ENCODE measurements at places on chromosomes 11 and 22. TPM values are rescaled to one million over a fixed set of nuclear protein-coding genes. Genes with fewer than 3 reads are reported as not detected.

Gene NCR3LG1
- 13.6 TPM for total RNA-seq

Gene PKDREJ
- not detected for total RNA-seq

Gene CNIH2
- total RNA-seq = 1.6 TPM

Gene PYGM
- 0.09 TPM for total RNA-seq

Gene ANAPC15
- total RNA-seq = 52.2 TPM

Gene APLNR
- not detected for total RNA-seq

Gene MPZL3
- 17.7 TPM for total RNA-seq

Gene SPINDOC
- 21.4 TPM for total RNA-seq

- peak; percentile 11 for DNase-seq
- no peaks in the 10 kb centered on the region for H3K27me3 ChIP-seq
- peaks cover 41% of the 10 kb centered on the region for H3K4me1 ChIP-seq
- H3K36me3 ChIP-seq = peaks cover 5% of the 10 kb centered on the region
Measured at GRCh38 chr11:129145276-129145675, 46.8 kb downstream of the ARHGAP32 start.

GRCh38 chr11:5671831-5672230 is 13.0 kb downstream of the TRIM5 start:
- peak overlapping the region; percentile 61 for H3K27ac ChIP-seq
- H3K36me3 ChIP-seq = peaks cover 61% of the 10 kb centered on the region
- H3K4me1 ChIP-seq = no peaks in the 10 kb centered on the region
- H3K27me3 ChIP-seq = no peaks in the 10 kb centered on the region

GRCh38 chr11:127965939-127966668 is 621.3 kb downstream of the ETS1 start:
- no peaks in the 10 kb centered on the region for H3K27me3 ChIP-seq
- H3K4me3 ChIP-seq = no peak overlapping the region
- peaks cover 14% of the 10 kb centered on the region for H3K4me1 ChIP-seq
- no peak for DNase-seq

GRCh38 chr11:67351275-67352005 is 1.9 kb downstream of the POLD4 start:
- H3K27ac ChIP-seq = peak overlapping the region; percentile 23
- H3K4me3 ChIP-seq = peak overlapping the region; percentile 85
- DNase-seq = peak; percentile 80
- H3K27me3 ChIP-seq = no peaks in the 10 kb centered on the region
- peaks cover 12% of the 10 kb centered on the region for H3K36me3 ChIP-seq
- peaks cover 49% of the 10 kb centered on the region for H3K4me1 ChIP-seq

GRCh38 chr11:78914503-78914902 is 339.8 kb upstream of the NARS2 start:
- H3K36me3 ChIP-seq = no peaks in the 10 kb centered on the region
- H3K4me1 ChIP-seq = no peaks in the 10 kb centered on the region
- H3K4me3 ChIP-seq = no peak overlapping the region
- no peaks in the 10 kb centered on the region for H3K27me3 ChIP-seq

GRCh38 chr22:36088292-36088691 is 59.7 kb upstream of the RBFOX2 start:
- peaks cover 6% of the 10 kb centered on the region for H3K4me1 ChIP-seq
- no peaks in the 10 kb centered on the region for H3K36me3 ChIP-seq
- no peak overlapping the region for H3K4me3 ChIP-seq
- DNase-seq = no peak
- H3K27me3 ChIP-seq = no peaks in the 10 kb centered on the region
- no peak overlapping the region for H3K27ac ChIP-seq

DNA sequence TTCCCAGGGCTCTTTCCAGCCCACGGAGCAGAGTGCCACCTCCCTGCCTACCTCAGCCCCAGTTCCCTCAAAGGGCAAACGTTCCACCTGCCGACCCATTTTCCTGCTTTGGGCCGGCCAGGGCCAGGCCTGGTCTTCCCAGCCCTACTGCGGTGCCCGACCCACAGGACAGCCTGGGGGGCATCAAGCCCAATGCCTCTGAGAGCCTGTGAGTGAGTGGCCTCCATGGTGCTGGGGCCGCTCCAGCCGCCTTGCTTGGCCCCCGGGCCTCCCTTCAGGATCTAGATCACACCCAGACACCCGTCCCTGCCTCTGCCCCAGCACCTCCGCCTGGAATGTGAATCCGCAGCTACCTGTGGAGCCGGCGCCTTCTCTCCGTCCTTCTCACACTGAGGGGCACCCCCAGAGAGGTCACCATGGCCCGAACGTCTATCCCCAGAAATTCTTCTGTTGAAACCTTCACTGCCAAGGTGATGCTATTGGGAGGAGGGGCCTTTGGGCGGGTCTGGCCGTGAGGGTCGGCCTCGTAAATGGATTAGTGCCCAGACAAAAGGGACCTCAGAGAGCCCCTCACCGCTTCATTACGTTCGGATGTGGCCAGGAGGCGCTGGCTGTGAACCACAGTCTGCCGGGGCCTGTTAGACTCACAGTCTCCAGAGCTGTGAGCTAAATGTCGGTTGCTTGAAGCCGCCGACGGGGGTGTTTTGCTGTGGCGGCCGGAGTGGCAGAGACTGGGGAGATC is 36.2 kb upstream of the BRSK2 start:
- peak overlapping the region; percentile 20 for H3K27ac ChIP-seq
- no peaks in the 10 kb centered on the region for H3K36me3 ChIP-seq
- H3K27me3 ChIP-seq = peaks cover 56% of the 10 kb centered on the region
- DNase-seq = no peak

GRCh38 chr22:44155115-44155514 is 25.6 kb upstream of the PARVG start:
- H3K27ac ChIP-seq = no peak overlapping the region
- H3K36me3 ChIP-seq = peaks cover 7% of the 10 kb centered on the region
- no peaks in the 10 kb centered on the region for H3K27me3 ChIP-seq
- DNase-seq = no peak
- H3K4me3 ChIP-seq = no peak overlapping the region
- H3K4me1 ChIP-seq = no peaks in the 10 kb centered on the region

DNA sequence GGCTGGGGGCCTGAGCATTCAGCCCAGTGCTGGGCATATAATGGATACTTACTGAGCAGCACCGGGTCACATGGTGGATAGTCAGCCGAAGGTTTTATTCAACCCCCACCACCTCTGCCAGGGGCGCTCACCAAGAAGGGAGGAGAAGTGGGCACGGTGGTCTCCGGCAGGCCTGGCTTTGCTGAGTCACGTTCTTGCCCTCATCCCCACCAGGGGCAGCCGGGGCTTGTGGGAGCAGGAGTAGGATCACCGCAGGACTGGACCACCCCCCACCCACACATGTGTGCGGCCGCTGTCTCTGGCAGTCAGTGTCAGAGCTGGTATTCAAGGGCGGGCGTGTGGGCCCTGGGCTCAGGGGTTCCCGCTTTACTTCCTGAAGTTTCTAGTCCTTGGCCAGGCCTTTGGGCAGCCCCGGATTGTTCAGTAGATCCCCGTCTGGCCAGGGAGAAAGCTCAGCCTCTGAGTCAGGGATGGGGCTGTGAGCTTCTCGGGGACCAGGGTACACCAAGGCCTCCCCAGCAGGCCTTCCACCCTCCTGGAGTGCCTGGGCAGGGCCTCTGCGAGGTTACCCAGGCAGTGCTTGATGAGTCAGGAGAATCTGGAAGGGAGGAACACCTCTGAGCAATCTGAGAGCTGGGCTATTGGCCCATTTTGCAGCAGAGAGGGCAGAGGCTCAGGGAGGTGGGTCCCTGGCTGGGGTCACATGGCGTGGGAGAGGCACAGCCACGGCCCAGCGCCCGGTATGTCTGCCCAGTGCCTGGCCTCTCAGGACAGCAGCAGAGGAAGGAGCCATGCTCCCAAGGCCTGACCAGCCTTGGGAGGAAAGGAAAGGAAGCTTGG is 60.6 kb downstream of the RTL6 start:
- H3K4me1 ChIP-seq = peaks cover 5% of the 10 kb centered on the region
- no peaks in the 10 kb centered on the region for H3K27me3 ChIP-seq
- H3K36me3 ChIP-seq = peaks cover 5% of the 10 kb centered on the region
- DNase-seq = peak; percentile 31
- H3K27ac ChIP-seq = no peak overlapping the region

GRCh38 chr22:20175597-20175900 is 24.7 kb upstream of the CCDC188 start:
- no peak overlapping the region for H3K27ac ChIP-seq
- H3K4me3 ChIP-seq = no peak overlapping the region
- no peaks in the 10 kb centered on the region for H3K36me3 ChIP-seq
- peaks cover 11% of the 10 kb centered on the region for H3K27me3 ChIP-seq
- H3K4me1 ChIP-seq = no peaks in the 10 kb centered on the region
- no peak for DNase-seq

DNA sequence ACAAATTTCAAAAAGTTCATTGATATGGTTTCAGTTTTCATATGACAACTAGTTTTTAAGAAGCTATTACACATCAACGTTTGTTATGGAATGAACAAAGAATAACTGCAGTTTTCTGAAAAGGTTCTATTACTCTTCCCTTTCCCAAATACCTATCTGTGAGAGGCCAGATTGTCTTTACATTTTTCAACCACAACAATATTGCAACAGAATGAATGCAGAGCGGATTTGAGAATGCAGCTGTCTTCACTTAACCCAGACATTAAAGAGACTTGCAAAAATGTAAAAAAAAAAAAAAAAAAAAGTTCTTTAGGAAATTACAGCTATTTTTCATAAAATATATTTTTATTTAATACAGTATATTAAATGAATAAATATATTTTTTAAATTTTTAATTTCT is 250.8 kb downstream of the DDX10 start:
- H3K36me3 ChIP-seq = peaks cover 12% of the 10 kb centered on the region
- DNase-seq = no peak
- no peak overlapping the region for H3K27ac ChIP-seq
- H3K4me3 ChIP-seq = no peak overlapping the region
- peaks cover 14% of the 10 kb centered on the region for H3K4me1 ChIP-seq
- H3K27me3 ChIP-seq = no peaks in the 10 kb centered on the region

DNA sequence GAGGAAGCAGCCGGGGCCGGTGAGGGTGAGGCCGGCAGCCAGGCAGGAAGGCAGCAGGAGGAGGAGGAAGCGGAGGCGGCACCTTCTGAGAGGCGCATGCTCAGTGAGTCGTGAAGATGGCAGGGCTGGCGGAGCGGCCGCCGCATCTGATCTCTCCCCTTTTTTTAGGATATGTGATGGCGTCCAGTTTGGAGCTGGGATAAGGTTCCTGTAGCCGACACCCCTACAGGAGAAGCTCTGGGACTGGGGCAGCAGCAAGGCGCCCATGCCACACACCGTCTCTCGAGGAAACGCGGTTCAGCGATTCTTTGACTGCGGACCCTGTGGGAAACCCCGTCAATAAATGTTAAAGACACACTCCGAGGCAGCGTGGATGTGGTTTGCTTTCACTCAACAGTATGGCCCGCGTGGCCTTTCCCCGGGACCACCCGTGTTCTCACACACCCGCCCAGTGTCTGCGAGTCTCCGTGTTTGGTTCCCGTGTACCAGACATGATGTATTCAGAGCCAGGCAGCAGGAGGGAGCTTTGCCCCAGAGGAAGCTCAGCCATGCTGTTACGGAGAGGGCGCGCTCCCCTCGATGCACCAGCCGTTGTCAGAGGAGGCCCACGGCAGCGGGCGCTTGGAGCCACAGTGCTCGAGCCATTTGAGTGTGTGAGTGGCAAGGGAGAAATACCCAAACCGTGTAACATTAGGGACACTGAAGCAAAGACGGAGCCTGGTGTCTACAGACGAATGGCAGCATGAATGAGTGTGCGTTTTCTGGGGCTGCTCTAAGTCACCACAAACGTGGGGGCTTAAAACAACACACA is 27.7 kb upstream of the PARVB start:
- H3K36me3 ChIP-seq = peaks cover 81% of the 10 kb centered on the region
- no peak overlapping the region for H3K4me3 ChIP-seq
- no peaks in the 10 kb centered on the region for H3K4me1 ChIP-seq

DNA sequence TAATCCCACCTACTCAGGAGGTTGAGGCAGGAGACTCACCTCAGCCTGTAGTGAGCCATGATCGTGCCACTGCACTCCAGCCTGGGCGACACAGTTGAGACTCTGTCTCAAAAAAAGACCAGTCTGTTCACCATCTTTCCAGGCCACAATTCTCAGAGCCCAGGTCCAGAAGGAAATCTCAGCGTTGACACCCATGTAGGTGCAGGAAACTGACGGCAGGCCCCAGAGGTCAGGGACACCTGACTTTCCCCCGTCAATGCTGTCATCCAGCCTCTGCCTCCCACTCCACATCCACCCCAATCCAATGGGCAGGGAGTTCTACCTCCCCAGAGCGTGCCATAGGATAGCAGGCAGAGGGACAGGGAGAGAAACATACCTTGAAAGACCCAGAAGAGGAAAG is 5.9 kb upstream of the GRK2 start:
- H3K27ac ChIP-seq = no peak overlapping the region
- H3K36me3 ChIP-seq = peaks cover 35% of the 10 kb centered on the region
- no peaks in the 10 kb centered on the region for H3K27me3 ChIP-seq
- H3K4me1 ChIP-seq = peaks cover 26% of the 10 kb centered on the region
- H3K4me3 ChIP-seq = no peak overlapping the region
